ENCODE measurements at places on chromosomes 12 and 14. TPM values are rescaled to one million over a fixed set of nuclear protein-coding genes. Genes with fewer than 3 reads are reported as not detected.

Gene KRT85
- polyA plus RNA-seq, result 0.03 TPM

- no peak for DNase-seq
Measured at GRCh38 chr12:47591795-47592194, 114.0 kb downstream of the RPAP3 start.

GRCh38 chr12:94140556-94140955 lies 7.8 kb upstream of the PLXNC1 start:
- no peak for DNase-seq

Gene MEG3
- polyA plus RNA-seq, result 248 TPM

Gene FOXN4
- 0.10 TPM for polyA plus RNA-seq

Gene MYO1H
- polyA plus RNA-seq, result 1.0 TPM

Gene DNAJC22
- 50.0 TPM for polyA plus RNA-seq

DNA sequence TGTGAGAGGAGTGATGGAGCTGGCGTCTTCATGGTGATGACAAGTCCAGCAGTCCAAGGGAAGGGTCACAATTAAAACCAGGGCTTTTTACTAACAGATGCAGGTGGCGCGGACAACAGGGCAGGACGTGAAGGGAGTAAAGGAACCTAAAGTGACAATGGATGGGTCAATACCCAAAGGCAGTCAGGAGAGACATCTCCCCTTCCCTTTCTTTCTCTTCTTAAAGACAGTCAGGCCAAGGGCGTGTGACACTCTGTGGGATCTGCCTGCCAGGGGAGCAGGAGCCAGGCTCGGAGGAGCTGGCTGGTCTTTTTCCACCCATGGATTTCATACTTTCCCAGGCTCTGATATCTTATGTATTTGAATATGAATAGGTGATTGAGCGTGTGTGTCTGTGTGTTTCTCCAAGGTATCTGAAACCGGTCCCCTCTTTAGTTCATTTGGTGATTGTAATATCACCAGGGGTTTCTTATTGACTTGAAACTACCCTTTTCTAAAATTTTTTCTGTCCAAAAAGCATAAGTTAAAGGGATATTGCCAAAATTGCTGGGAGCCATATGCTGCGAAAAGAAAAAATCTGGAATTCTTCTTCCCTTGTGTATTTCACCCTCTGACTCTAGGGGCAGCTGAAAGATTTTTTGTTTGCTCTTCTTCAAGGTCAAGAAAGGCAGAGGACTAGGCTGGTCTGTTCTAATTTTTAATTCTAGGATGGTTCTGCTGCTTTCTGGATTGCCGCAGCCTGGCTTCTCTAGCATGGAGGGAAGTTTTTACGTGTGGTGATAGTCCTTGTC lies 61.8 kb downstream of the FBXL14 start:
- no peak for DNase-seq

Gene SDR9C7
- 0.03 TPM for polyA plus RNA-seq

DNA sequence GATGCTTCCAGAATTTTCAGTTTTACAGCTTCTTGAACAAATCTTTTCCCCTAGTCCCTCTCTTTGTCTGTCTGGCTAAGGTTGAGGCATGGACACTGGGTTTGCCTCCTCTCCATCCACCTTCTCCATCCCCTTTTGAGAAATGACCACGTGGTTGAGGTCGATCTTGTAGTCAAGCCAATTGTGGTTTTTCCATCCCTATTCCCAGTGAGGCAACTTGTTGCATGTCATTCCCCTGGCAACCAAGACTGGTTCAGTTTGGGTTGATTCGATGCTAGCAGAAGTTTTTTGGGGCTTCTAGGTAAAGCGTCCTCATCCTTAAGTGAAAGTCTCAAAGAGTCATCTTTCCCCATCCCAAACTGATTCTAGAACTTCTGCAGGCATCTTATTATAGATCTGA lies 300.8 kb downstream of the APAF1 start:
- DNase-seq, result no peak

Gene CCDC197
- polyA plus RNA-seq, result not detected

- DNase-seq, result no peak
Measured at GRCh38 chr14:83568141-83568540, 1961.8 kb upstream of the FLRT2 start.

DNA sequence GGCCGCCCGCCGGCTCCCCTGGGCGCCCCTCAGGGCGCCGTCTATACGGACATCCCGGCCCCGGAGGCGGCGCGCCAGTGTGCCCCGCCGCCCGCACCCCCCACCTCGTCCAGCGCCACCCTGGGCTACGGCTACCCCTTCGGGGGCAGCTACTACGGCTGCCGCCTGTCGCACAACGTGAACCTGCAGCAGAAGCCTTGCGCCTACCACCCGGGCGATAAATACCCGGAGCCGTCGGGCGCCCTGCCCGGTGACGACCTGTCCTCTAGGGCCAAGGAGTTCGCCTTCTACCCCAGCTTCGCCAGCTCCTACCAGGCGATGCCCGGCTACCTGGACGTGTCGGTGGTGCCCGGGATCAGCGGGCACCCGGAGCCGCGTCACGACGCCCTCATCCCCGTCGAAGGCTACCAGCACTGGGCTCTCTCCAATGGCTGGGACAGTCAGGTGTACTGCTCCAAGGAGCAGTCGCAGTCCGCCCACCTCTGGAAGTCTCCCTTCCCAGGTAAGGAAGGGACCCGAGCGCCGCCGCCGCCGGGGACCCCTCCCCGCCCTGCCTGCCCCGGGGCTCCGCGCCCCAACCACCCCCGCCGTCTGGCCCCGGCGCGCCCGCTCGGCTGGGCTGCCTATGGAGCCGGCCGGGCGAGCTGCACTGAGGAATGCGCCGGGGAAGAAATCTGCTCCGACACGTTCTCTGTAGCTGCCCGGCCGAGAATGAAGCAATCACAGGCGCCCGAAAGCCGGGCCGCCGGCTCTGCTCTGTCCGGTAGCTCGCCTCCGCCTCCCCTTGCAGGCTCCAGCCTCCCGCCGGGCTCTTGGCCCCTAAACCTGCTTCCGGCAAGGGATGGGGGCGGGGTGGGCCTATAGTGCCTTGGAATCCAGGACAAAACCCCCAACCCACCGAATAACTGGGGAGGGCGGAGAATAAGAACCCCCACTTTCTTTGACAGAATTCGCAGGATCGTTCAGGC lies 794 bp downstream of the HOXC13 start:
- no peak for DNase-seq

DNA sequence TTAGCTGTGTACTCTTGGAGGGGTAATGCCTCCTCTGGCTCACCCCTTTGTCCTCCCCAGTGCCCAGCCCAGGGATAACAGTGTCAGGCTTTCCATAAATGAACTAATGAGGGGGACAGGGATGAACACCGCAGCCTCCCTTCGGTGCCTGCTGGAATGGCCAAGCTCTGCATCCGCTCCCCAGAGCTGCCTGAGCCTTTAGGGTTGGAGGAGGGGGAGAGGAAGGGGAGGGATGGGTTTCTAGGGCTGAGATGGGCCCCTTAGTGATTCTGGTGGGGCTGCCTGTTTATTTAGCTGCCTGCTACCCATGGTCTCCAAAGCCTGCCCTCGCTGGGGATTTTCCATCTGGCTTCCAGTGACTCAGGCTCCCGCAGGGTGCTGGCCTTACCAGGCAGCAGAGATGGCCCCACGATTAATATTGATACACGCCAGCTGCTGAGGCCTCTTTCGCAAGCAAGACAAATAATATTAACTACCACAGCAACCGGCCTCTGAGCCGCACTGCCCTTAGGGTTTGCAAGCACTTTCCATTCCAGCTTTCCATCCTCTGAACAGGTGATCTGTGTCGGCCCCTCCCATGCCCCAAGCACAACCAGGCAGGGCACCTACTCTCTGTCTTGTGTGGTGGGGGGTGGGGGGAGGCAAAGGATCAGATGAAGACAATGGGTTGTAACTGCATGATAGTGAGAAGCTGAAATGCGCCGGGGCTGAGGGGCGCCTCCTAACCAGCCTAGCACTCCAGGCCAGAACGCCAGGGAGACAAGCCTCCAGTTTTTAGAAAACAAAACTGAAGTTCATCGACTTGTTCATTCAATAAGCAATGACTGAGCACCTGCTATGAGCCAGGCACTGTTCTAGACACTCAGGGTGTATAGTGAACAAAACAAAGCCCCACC lies 56.7 kb downstream of the C14orf132 start:
- peak; percentile 64 for DNase-seq

- DNase-seq, result peak; percentile 90
Measured at GRCh38 chr12:109110988-109111495, 5.3 kb upstream of the ACACB start.

DNA sequence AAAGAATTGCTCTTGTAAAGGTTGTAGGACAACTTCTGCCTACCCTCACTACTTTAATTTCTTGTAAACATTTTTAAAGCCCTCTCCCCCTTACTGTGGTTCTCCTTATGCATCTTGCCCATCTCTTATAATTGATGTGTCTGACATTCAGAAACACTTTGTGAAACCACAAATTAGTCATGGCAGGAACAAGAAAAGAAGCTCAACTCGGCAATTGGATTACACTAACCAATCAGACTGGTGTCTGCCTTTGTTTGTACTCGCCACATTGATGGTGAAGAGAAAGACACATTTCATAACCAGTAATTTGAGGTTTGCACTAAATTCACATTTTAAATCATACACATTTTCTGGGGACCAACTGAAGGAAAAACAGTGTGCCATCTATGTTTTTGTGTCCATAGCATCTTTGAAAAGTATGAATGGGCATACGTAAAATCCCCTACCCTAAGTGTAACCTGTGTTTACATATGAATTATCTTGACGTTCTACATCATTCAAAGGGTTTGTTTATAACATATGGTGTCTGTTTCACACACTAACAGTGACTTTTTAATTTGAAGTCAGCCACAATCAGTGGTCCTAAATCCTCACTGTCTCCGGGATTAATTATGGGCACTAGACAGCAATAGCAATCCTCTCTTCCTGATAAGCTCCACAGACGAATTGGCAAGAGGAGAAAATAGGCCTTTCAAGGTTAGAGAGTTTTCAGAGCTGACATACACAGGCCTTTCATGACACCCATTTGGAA lies 49.9 kb downstream of the OTX2 start:
- no peak for DNase-seq

- no peak for DNase-seq
Measured at GRCh38 chr12:21559855-21560569, 33.9 kb downstream of the SPX start.

Gene MUCL1
- polyA plus RNA-seq, result not detected

Gene GPN3
- polyA plus RNA-seq, result 16.2 TPM

Gene OR4E2
- not detected for polyA plus RNA-seq

Gene MFAP5
- polyA plus RNA-seq, result 7.6 TPM

Gene MAP3K12
- 13.7 TPM for polyA plus RNA-seq

Gene MDM2
- polyA plus RNA-seq, result 34.9 TPM

DNA sequence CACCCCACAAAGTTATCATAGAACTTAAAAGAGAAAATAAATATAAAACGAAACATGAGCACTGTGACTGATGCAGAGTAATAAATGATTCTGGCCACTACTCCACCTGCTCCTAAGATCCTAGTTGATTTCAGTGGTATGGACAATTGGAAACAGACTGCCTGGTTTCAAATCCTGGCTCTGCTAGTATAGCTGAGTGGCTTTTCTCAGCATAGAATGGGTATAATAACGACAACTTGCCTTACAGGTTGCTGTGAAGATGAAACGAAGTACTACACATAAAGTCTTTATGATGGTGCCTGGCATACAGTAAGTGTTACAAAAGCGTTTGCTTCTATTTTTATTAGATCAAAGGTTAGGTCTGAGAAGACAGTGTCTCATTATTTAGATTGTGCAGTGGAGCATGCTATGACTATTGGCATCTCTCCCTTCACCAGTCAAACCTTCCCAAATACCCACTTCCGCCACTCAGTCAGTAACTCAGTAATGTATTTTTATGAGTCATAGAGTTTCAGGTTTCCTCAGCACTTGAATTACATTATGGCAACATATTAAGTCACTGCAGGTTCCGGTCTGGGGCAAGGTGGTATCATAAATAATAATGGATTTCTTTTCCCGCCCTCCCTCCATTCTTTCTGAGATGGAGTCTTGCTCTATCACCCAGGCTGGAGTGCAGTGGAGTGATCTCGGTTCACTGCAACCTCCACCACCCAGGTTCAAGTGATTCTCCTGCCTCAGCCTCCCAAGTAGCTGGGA lies 29.7 kb upstream of the NR2C1 start:
- peak; percentile 42 for DNase-seq

Gene OR10AD1
- 0.37 TPM for polyA plus RNA-seq

Gene LYZ
- 128 TPM for polyA plus RNA-seq

DNA sequence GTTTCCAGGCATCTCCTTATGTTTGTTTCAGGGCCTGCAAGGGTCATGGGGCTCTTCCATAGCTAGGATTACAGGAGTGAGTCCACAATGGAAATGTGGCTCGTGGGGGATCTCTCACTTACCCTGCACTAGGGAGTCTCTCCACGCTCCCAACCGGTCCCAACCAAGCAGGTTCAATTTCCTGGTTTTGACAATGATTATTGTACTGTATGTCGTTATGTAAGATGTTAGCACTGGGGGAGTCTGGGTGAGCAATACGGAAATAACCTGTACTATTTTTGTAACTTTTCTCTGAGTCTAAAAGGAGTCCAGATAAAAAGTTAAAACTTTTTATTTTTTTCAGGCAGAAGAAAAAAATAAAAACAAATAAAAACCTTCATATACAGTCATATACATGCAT lies 325.7 kb upstream of the RGS6 start:
- no peak for DNase-seq

GRCh38 chr14:100092832-100093231 lies 27.6 kb downstream of the EVL start:
- no peak for DNase-seq

GRCh38 chr12:58459191-58459590 lies 461.1 kb downstream of the LRIG3 start:
- no peak for DNase-seq

DNA sequence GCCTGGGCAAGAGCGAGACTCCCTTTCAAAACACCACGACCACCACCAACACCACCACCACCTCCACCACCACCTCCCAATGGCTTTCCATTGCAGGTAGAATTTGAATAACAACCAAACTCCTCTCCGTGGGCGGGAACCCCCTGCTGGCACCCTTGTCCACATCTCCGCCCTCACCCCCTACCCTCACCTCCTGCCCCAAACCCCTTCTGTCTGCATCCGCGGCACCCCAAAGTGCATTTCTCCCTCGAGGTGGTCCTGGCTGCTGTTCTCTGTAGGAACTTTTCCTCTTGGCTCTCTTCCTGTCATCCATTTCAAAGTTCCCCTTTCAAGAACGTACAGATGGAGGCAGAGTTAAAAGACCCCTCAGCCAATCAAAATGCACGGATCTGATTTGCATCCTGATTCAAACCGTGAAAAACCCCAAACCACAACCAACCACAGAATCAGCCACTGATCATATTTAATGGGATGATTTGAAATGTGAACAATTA lies 3.8 kb downstream of the SDSL start:
- DNase-seq, result no peak

GRCh38 chr12:122862872-122863701 lies 27.8 kb downstream of the HIP1R start:
- peak; percentile 94 for DNase-seq

Gene KLHDC1
- 4.9 TPM for polyA plus RNA-seq
